NCI-H82 (cell line): ENCODE measurements at places on chromosomes 7 and 10.

- no peak for DNase-seq
Observed at GRCh38 chr7:30176463-30177109, 41.8 kb downstream of the MTURN start.

DNA sequence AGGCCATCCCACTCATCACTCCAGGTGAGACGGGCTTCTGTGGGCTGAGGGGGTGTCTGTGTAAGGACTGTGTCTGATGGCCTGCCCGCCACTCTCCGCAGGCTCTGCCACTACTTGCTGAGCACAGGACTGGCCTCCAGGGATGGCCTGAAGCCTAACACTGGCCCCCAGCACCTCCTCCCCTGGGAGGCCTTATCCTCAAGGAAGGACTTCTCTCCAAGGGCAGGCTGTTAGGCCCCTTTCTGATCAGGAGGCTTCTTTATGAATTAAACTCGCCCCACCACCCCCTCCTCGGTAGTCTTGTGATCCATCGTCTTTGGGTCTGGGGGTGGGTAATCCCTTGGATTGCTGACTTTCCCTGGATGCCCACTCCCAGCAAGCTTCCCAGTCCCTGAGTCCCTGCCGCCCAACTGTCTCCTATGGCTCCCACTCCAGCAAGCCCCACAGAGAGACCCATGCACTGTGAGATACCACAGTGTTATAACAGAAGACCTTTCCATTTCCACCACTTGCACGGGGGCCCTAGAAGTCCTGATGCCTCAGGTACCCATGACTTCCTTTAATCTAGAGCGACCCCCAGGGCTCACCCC is 4.7 kb downstream of the FXYD4 start:
- no peak for DNase-seq

- no peak for DNase-seq
Observed at GRCh38 chr7:83509255-83510021, 139.5 kb downstream of the SEMA3E start.

- DNase-seq, result no peak
Observed at GRCh38 chr10:72274213-72274729, 547 bp downstream of the DDIT4 start.

DNA sequence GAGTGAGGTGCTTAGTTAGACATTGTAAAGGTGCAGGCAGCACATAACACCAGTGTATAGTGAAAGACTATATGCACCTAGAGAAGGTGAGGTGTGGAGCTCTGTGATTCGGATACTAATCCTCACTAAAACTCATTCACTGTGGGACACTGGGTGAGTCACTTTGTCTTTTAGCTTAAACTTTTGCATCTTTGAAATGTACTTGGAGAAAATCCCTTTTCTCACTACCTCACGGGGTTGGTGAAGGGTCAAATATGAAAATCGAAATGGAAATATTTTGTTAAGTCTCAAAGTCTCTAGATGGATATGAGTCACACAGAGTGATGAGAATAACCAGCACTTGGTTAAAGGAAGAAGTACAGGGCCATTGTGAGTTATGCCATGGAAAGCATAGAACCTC is 38.0 kb downstream of the MDFIC start:
- no peak for DNase-seq

DNA sequence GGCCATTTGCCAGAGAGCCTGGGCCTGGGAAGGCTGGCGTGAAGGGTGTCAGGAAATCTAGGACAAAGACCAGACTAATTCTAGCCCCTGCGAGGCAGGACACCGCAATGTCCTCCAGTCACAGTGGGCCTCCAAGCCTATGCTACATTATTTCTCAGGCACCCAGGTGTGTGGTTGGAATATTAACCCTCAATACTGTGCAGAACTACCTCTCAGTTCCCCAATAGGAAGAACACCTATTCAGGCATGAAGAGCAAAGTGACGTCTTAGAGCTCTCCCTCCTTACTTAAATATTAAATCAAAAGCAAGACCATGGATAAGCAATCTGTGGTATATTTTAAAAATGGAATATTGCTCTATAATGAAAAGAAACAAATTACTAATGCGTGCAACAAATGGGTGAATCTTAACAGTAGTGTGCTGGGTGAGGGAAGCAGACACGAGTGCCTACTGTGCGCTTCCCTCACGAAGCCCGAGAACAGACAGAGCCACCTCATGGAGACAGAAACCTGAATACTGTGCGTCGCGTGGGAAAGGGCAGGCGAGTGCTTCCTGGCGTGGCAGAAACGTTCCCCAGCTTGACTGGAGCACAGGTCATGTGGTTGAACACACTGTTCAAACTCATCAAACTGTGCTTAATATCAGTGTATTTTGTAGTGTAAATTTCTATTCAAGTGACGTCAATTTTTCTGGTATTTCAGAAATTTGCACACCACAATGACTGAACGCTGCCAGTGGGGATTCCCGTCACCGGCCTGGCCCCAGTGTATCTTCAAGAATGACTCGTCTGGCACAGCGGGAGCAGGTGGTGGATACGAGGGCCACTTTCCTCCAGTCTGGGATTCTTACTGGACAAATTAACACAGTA is 15.5 kb upstream of the PTPRN2 start:
- no peak for DNase-seq

GRCh38 chr7:158350166-158350900 is 237.3 kb downstream of the PTPRN2 start:
- no peak for DNase-seq

GRCh38 chr7:83704564-83704963 is 55.6 kb upstream of the SEMA3E start:
- DNase-seq, result no peak

DNA sequence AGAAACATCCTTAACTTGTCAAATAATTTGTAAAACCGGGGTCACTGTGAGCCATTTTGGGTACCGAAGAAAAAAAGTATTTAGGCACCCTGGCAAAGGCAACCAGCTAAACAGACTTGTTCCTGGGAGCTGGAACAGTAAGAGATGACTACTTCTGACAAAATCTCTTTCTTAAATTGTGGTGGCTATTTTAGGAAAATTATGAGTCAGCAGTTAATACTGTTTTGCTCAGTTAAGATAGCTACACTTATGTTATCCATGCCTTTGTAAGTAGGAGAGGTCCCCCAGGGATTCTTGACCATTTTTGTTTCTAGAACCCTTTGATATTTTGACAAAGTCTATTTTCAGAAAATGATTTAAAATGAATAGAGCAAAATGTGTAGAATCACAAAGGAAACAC is 68.7 kb downstream of the TAX1BP1 start:
- no peak for DNase-seq

- DNase-seq, result peak; percentile 24
Observed at GRCh38 chr7:80821771-80822319, 97.0 kb downstream of the SEMA3C start.

- no peak for DNase-seq
Observed at GRCh38 chr7:138750901-138751464, 46.8 kb upstream of the TMEM213 start.

DNA sequence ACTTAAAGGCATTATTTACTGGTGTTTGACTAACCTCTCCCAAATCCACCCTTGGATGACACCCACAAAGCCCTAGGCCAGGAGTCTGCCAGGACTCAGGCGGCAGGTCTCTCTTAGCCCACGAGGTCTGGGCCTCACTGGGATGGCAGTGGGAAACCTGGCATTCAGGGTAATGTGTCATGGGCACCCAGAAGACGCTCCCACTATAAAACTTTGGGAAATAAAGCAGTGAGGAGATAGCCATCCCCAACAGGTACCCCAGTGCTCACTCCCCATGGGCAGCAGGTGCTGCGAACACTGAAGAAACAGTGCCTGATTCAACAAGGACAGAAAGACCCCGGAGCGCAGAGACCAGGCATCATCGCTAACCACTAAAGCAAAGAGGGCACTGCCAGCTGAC is 14.4 kb upstream of the PTPRN2 start:
- DNase-seq, result no peak

GRCh38 chr10:17206210-17206709 is 4.8 kb upstream of the TRDMT1 start:
- DNase-seq, result no peak

DNA sequence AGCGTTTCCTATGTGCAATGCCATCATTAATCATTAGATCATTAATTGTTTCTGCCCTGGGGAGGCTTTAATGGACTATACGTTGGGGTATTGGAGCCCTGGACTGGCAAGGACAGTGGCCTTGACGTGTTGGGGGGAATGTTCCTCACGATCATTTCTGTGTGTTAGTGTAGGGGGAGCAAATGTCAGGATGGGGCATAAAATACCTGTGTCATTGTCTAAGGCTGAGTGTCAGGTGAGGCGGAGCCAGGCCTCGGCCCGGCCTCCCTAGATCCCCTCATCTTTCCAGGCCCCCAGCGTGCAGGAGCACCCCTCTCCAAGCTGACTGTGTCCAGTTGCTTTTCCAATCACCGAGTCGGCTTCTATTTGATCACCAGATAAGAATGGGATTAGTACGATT is 346.4 kb upstream of the SHH start:
- no peak for DNase-seq

GRCh38 chr10:130169136-130169859 is 33.1 kb downstream of the GLRX3 start:
- DNase-seq, result no peak

GRCh38 chr7:134985894-134986362 is 380 bp upstream of the AGBL3 start:
- DNase-seq, result no peak

- no peak for DNase-seq
Observed at GRCh38 chr10:132940791-132941465, 1.4 kb downstream of the CFAP46 start.

- no peak for DNase-seq
Observed at GRCh38 chr10:123772645-123773508, 106.7 kb downstream of the GPR26 start.

DNA sequence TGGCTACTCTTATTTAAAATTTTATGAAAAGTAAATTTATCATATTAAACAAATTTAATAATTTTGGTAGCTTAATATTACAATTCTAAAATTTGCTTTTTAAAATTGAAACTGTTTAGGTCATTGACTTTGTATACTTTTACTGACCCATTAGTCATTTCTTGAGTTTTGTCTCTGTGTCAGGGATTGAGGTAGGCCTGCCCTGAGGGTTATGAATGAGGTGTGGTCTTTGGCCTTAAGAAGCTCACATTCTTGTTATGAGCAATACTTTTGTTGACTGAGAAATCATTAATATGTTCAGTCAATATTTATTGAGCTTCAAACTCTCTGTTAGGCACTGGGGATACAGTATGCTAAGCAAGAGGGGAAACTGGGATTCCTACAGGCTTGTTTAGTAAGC is 47.0 kb upstream of the RPA3 start:
- no peak for DNase-seq

DNA sequence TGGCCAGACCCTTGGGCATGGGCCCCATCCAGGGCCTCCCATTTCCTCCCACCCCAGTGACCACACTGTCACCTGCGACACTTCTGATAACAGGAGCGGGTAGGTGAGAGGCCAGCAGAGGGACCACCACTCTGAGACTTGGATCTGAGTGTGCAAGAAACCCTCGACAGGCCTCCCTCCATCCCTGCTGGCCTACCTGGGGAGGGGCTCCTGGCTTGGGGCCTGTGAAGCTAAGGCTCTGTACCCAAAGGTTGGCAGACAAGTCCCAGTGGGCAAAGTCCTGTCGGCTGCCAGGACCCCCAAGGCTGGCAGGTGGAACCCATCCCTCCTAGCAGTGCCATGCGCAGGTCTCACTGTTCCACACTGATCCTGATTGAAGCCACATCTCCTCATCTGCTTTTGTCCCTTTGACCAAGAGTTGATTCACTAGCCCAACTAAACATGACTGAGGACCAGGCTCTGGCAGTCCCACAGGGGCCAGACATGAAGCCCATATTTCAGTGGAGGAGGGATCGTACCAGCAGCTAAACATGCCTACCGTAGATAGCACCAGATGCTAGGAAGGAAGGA is 1.2 kb upstream of the PGAM2 start:
- no peak for DNase-seq

DNA sequence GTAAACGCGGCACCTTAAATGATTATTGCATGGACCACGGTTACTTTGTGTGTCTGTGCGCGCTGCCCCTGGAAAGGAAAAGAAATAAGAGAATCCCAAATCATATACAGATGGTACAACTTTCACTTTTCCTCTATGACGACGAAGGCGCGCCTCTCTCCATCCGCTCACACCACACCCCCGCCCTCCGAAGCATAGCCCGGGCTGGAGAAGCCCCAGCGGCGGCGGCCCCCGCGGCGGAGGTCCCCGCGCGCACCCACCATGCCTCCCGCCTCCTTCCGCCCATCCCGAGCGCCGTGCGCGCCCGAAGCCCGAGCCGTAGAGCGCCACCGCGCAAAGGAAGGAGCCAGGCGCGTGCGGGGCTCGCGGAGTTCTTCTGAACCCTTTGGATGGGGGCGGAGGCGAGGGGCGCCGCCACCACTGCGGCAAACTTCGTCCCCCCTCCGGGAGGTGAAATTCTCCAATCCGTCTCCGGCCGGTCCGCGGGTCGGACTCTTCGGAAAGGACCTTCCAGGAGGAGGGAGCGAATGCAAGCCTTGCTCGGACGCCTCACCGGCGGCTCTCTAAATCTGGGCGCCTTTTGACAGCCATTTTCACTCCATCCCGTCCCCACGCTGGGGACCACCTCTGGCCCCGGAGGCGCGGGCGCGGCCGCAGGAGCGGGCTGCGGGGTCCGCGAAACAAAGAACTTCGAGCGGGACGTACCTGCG is 588 bp downstream of the GLI3 start:
- peak; percentile 9 for DNase-seq

DNA sequence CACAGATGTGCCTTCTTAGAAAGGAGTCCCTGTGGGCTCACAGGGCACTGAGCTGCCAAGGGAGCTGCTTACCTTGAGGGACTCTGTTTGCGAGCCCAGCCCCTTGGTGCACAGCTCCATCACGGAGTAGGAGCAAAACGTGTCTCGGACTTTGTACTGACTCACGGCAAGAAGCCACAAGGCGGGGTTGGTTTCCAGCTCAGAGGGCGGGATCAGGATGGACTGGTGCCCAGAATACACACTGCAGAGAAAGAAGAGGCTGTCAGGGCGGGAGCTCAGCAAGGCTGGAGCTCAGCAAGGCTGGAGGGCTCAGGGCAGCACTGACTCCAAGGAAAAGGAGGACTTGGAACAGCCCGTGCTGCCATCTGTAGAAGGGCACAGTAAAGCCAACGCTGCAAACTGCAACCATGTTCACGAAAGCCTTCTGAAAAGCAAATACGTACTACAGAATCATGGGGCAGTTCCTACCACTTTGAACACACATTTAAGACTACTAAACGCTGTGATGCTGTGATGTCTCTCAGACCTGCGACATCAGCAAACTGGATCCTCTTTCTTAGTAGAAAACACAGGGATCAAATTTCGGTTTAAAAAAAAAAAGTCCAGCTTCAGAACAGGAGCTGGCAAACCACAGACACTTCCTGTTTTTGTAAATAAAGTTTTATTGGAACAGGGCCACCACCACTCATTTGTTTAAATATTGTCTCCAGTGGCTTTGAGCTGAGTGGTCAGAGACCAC is 194.3 kb downstream of the ZMYND11 start:
- DNase-seq, result no peak

- DNase-seq, result peak; percentile 9
Observed at GRCh38 chr10:24396396-24396795, 187.5 kb downstream of the KIAA1217 start.

DNA sequence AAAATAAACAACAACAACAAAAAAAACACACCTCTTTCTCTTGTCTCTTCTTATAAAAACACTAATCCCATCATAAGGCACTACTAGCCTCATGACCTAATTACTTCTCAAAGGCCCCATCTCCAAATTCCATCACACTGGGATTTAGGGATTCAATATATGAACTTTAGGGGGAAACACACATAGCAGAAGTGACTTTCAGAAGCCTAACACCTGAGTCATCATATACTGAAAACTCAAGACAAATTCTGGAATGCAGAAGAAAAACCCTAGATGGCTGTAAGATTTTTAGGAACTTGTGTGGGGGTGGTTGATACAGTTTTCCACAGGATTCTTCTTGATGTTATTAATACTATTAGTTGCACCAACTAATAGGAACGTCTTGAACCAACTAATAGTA is 33.7 kb upstream of the CSTF2T start:
- DNase-seq, result no peak

- DNase-seq, result no peak
Observed at GRCh38 chr7:157402388-157402703, 65.5 kb downstream of the DNAJB6 start.
